Heart right ventricle (tissue), 16 donors: ENCODE measurements at places on chromosomes 5 and 9.

DNA sequence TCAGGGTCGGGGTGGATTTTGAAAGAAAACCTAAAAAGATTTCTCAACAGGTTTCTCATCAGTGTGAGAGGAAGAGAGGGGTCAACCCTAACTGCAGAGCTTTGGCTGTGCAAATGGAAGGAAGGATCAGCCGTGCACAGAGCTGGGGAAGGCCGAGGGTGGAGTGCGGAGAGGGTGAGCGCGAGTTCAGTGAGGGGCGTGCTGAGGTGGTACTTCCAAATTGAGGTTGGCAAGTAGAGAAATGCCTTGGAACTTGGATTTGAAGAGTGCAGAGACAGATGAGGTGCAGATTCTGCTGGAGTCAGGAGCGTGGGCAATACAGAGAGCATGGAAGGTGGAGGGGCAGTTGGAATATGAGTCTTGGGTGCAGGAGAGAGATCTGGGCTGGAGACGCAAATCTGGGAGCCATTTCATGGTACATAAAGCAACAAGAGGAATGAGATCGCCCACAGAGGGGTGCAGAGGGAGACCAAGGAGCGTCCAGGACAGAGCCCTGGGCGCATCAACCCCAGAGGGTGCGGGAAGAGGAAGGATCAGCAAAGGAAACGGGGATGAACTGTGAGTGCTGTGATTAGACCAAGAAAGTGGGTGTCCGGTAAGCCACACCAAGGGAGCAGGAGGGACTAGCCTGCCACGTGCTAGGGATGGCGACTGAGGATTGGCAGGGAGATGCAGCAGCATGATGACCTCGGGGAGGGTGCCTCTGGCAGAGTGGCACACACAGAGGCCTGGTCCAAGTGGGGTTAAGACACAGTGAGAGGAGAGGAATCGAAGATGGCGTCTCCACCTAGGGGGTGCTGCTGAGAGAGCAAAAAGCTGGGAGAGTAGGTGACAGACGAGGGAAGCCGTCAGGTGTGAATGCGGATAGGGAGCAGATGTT is 105.8 kb downstream of the ADAMTS2 start:
- DNase-seq, result no peak

DNA sequence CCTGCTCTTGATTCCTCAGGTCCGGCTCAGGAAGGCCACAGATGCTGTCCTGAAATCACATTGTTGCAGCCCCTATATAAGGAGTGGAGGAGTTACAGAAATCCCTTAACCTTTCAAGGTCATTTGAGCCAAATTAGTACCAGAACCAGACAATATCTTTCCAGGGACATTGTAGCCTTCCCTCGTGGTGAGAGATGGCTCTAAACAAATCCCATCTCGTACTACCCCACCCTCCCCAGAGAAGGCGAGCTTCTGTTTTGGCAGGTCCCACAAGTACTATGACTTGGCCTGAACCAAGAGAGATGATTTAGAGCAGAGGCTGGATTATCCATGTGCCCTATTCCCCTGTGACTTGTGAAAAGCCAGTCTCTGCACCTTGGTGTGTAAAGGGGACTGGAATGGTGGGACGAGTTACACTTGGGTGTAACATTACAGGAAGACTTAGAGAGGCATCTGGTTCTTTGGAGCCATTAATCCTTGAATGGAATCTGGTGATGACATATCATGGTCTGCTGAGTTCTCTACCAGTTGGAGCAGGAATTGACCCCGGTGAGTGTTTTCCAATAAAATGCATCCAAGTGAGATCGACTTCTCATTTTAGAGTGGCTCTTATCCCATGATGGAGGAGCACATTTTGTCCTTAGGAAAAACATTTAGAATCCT is at the start of gene FAM240B:
Gene FAM240B (minus strand): TSS at position 51 of the 663 bp plus-strand sequence. CDS start 16,134 bp downstream, outside the sequence.
- no peak for DNase-seq

DNA sequence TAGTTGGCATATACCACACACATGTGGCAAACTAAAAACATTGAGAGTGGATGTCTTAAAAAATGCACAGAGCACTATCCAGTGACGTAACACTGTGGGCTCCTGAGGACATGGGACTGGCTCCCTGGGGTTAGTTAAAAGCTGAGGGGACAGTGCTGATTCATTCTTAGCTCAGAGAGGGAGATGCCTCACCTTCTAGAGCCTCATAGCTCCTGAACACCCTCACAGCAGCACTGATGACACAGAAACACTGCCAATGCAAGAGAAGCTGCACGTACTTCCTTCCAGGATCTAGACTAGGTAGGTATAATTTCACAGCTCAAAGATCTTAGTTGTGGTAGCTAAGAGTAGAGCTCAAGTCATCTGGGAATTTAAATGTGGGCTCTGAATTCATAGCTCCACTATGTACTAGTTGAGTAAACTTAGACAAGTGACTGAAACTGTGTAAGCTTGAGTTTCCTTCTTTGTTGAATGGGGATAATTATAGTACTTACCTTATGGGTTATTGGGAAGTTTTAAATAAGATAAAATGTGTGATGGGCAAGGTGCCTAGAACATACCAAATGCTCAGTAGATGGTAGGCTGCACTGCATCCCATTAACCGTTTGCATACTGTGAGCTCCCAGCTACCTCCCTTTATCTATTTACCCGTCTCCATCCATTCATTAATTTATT is 279.9 kb downstream of the ASTN2 start:
- DNase-seq, result no peak

DNA sequence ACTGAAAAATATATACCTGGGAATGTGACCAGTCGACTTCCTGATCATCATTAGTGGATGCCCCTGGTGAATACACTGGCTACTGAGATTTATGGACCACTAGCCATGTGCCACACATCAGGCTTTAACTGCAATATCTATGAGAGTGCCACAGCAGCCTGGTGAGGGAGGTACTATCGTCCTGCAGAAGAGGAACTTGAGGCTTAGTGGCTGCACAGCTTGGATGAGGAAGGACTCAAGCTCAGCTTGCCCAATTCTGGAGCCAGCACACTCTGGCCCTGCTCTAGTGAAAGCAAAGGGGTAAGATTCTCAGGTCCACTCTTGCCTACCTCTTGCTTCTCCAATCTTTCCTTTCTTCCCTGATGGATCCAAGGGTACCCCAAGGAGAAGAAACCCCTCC is 129.3 kb downstream of the ENTREP1 start:
- DNase-seq, result no peak

DNA sequence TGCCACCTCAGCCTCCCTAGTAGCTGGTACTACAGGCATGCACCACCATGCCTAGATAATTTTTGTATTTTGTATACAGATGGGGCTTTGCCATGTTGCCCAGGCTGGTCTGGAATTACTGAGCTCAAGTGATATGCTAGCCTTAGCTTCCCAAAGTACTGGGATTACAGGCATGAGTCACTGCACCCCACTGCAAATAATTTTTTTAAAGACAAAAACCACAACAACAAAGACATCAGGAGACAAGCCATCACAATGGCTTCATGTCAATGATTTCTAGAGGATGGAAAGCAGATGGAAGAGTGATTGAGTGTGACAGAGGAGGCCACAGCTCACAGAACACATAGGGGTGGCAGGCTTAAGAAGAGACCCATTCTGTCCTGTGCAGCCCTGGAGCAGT is 97.9 kb upstream of the PCSK1 start:
- no peak for DNase-seq

- DNase-seq, result no peak
These were observed 43.8 kb downstream of the LHFPL2 start for GRCh38 chr5:78604689-78605285.

DNA sequence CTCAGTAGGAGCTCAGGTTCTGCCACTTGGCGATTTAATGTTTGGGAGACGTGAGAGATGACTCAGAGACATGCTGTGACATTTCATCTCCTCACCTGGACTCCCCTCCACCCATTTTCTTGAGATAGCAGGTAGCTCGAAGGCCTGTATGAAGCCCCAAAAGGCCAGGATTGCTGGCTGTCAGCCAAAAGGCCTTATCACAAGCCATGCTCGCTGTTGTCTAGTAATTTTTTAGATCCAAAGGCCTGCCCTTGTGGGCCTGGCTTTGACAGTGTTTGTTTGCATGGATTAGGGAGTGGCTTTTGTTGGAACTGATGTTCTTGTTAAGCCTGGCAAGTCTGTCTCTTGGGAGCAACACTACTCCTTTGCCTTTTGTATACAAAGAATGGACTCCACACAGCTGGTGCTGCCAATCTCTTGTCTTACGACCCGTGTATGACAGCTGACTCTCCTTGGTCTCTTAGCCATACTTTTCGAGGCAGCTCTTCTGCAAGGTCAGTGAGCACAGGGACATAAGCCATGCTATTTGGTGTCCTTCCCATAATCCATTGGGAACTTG is 22.7 kb downstream of the CAVIN4 start:
- no peak for DNase-seq

- no peak for DNase-seq
These were observed 31.7 kb upstream of the STXBP1 start for GRCh38 chr9:127580366-127580765.

DNA sequence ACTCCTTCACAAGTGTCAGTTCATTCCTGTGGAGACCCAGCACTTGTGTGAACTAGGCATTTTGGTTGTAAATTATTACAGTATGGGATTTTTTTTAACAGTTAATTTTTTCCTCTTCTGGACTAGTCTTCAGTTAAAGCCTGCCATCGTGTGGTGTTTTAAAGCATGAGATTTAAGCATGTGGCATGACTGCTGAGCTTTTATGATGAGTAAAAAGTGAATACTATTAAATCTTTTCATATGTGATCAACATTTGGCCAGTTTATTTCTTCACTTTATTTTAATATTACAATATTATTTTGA is 25.0 kb downstream of the LMNB1 start:
- DNase-seq, result no peak

DNA sequence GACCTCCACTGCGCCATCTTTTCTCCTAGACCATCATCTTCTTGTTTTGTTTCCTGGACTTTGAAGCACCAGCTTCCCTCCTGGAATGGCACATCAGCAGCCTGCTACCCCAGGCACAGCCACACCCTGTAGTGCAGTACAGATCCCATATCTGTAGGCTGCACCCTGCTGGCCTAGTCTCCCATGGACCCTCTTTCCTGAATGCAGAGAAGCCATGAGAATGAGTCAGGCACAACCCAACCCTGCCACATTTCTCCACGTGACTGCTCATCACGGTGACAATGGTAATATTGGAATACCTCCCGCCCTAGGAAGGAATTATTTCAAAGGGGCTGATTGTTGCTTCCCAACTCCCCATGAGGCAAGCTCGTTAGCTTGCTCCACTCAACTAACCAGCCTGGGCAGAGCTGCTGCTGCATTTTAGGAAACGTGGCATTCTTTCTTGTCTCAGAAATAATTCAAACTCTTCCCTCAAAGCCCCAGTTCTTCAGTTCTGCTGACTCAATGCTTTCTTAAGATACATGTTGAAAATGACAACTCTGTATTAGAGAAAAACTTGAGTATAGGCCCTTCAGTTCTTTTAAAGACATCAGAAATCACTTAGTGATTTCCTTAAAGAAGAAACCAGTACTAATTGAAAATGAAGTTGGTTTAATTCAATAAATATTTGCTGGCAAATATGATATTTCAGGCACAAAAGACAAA is 328.1 kb downstream of the MLLT3 start:
- DNase-seq, result no peak

GRCh38 chr5:72608297-72608696 is 101.1 kb upstream of the ZNF366 start:
- DNase-seq, result peak; percentile 44

DNA sequence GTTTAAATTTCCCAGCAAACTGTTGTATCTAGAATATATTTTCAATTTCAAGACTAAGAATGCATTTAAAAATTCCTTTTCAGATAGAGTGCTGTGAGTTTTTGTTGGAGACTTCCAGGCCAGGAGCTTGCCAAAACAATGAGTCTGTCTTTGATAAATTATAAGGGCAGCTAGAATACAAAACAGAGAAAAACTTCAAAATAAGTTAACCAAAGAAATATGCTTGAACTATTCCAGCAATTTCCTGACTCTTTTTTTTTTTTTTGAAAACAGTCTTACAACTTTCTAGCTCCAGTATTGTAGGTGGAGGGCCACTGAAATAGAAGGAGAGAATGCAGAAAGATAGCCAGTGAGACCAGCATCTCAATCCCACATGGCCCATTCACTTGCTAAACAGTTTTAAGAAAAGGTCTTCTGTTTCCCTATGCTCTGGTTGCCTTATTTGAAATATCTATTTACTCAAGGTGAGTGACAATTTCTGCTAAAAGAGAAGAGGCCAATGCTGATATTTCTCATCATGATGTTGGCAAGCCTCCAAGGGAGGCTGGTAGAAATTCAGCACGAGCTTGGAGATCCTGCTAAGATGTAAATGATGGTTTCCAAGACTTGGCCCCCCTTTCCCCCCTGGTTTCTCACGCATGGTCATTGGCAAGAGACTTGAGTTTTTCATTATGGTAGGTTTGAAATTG is 103.2 kb downstream of the USP20 start:
- DNase-seq, result no peak

DNA sequence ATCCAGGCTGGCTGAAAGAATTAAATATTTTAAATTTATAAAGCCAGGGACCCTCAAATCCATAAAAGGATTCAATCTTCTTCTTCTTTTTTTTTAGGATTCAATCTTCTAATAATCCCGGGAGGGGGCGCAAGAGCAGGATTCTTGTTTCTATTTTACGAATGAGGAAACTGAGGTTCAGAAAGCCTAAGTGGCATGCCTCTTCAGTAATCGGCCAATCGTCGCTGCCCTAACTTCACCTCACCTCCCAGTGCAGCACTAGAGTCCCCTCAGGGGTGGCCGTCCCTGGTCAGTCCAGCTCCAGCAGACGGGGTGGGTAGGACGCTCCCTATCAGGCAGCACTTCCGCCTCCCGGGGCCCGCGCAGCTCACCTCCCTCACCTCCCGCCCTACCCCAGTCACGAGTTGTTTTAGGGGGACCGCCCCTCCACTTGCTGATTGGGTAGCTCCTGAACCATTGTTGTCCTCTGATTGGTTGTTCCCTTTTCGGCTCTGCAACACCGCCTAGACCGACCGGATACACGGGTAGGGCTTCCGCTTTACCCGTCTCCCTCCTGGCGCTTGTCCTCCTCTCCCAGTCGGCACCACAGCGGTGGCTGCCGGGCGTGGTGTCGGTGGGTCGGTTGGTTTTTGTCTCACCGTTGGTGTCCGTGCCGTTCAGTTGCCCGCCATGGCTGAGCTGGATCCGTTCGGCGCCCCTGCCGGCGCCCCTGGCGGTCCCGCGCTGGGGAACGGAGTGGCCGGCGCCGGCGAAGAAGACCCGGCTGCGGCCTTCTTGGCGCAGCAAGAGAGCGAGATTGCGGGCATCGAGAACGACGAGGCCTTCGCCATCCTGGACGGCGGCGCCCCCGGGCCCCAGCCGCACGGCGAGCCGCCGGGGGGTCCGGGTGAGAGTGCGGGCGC is at the start of gene CLTA:
Gene CLTA (plus strand): TSS at position 534 of the 902 bp plus-strand sequence. CDS start 136 bp downstream, at position 670.
- DNase-seq, result peak; percentile 98
